HT-29 (cell line): ENCODE measurements at places on chromosomes 5 and 9.

DNA sequence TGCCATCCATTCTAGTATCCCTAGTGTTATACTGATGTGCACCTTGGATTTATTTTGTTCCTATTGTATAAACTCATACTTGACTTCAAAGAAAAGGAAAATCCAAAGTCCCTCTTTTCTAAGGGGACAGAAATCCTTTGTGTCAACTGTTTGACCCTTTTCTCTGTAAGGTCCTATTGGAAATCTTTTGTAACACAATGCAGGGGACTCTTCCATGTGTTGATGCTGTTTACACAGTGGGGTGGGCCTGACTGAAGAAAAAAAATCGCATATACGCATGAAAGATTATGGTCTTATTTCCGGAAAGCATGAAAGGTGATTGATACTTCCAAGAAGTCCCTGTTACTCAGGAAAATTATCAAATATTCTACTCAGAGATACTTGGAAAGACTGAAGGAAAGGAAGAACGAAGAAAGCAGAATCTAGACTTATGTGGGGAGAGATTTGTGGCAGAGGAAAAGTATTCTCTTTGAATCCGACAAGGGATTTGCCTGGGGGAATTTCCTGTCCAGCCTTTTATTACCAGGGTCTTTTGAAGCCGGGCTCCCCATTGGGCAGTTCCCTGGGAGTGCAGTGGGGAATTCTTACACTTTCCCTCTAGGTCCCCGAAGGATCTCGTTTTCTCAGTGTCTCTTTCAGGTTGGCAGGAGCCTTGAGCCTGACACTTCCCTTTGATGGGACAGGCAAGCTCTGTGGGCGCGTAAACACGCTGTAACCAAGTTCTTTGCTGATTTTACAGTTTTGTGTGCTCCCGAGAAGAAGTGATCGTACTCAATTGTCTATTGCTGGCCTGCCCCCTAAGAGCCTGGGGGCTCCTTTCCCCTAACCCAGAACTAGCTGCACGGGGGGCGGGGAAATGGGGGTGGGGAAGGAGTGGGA lies 779 bp upstream of the VCAN start:
- DNase-seq: no peak

GRCh38 chr9:116267021-116267420 lies 113.4 kb downstream of the PAPPA start:
- no peak for DNase-seq

GRCh38 chr5:115920171-115920725 lies 42.0 kb upstream of the LVRN start:
- DNase-seq: no peak

DNA sequence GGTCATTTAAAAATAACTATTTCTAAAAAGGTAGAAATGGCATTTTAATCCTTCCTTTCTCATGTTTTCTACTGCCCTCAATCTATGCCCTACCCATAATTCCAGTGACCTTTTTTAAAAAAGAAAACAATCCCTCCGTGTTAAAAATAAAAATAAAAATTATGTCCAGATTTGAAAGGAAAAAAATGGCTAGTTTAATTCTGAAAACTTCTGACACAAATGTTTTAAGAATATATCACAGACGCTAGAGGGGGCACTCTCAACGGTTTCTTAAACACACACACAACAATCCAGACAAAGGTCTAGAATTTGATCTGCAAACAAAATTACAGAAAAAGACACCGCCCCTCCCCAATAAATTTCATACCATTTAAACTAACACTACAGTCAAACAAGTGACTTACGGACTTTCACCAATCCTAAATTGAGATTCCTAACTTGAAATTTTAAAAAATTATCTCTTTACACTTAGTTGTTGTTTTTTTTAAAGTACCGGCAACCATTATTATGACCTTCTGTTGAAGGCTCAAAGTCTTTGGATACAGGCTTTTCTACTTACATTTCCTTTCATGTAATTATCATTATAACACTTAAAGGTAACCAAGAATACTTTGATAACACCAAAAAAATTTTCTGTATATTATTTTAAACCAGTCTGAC lies 38.2 kb downstream of the CLINT1 start:
- DNase-seq: peak; percentile 65

DNA sequence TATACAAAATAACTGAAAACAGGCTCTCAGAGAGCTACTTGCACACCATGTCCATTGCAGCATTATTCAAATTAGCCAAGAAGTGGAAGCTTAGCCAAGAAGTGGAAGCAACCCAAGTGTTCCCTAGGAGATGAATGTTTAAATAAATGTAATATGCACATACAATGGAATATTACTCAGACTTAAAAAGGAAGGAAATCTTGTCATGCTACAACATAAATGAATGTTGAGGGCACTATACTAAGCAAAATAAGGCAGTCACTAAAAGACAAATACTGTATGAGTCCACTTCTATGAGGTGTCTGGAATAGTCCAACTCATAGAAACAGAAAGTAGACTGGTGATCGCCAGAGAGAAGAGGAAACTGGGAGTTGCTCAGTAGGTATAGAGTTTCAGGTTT lies 438.1 kb downstream of the MAT2B start:
- no peak for DNase-seq

- DNase-seq: no peak
These were observed 441.3 kb upstream of the PIK3R1 start for GRCh38 chr5:67774267-67774552.

DNA sequence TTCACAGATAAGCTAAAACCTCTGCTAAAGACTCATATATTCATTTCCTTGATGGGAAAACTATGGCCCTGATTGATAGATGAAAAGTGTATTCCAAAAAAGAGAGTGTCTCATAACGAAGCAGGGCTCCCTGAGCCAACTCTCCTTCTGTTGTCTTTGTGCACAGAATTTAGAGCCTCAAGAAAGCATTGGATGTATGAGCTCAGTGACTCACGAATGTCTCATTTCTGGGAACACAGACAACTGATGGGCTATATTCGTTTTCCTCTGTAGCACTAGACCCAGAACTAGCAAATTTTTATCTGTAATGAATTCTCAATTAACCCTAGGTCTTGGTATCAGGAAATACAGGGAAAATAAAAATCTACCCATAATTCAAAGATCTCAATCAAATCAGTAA lies 88.4 kb downstream of the LMNB1 start:
- DNase-seq: no peak

- DNase-seq: peak; percentile 77
These were observed 128.4 kb upstream of the TRPM3 start for GRCh38 chr9:71249729-71250317.

GRCh38 chr5:61053937-61054336 lies 108.3 kb downstream of the SMIM15 start:
- DNase-seq: no peak
